Right forelimb (tissue), 1 donor: ENCODE measurements at places on chromosomes 7 and 10.

- no peak for DNase-seq
These were observed 333.1 kb downstream of the FRMD4A start for GRCh38 chr10:13997650-13998049.

GRCh38 chr10:80487421-80487785 is 33.3 kb downstream of the TSPAN14 start:
- no peak for DNase-seq

- DNase-seq, result no peak
These were observed 56.3 kb upstream of the CYP2C8 start for GRCh38 chr10:95125582-95125981.

- DNase-seq, result peak; percentile 63
These were observed 977 bp downstream of the CACNB2 start for GRCh38 chr10:18140957-18141845.

DNA sequence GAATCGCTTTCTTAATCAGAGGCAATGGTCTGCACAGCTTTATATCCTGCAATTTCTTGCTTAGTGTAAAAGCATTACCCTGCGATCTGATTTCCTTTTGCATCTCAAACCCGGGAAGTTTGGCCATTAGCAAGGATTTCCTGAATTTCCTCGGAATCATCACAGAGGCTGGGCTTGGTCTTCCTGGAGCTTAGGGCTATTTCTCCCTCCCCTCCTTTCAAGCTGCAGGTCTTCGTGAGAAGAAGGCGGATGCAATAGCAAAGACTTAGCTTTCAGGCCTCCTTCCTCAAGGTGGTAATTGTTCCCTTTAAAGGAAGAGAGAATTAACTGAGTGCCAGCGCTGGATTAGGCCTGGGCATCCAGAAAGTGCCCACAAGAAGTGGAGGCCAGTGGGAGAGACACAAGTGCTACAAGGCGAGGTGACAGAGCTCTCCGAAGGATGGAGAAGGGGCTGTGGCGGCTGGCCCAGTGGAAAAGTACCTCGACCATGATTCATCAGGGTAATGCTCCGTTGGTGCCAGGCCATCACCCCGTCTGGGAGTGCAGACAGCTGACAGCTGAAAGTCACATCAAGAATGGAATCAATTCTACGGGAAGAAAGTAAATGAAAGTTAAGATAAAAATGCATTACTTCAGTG is 4.0 kb upstream of the ARMS2 start:
- no peak for DNase-seq

- no peak for DNase-seq
These were observed 426.1 kb upstream of the LRRN3 start for GRCh38 chr7:110664803-110665202.

- DNase-seq, result no peak
These were observed 62.5 kb downstream of the BPGM start for GRCh38 chr7:134709197-134709596.

DNA sequence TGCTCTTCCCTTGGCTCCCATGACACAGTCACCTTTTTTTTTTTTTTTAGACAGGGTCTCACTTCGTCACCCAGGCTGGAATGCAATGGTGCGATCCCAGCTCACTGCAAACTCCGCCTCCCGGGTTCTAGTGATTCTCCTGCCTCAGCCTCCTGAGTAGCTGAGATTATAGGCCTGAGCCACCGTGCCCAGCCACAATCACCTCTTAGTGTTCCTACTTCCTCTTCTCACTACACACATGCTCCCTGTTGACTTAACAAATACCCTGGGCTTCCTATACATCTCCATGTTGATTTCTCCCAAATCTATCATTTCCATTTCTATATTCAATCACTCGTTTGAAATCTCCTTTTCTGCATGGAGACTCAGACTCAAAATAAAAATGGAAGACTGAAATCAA is 91.7 kb downstream of the CUBN start:
- DNase-seq, result no peak

DNA sequence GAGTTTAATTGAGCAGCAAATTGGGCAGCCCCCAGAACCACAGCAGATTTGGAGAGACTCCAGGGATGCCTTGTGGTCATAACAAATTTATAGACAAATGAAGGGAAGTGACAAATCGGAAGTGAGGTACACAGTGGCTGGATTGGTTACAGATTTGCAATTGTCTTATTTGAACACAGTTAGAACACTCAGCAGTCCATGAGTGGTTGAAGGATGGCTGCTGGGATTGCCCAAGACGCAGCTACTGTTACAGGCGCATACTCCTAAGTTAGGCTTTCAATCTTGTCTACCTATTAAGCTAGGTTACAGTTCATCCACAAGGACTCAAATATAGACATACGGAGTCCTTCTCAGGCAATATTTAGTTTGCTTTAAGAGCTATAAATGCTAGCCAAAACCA is 7.4 kb downstream of the ACADSB start:
- DNase-seq, result no peak

DNA sequence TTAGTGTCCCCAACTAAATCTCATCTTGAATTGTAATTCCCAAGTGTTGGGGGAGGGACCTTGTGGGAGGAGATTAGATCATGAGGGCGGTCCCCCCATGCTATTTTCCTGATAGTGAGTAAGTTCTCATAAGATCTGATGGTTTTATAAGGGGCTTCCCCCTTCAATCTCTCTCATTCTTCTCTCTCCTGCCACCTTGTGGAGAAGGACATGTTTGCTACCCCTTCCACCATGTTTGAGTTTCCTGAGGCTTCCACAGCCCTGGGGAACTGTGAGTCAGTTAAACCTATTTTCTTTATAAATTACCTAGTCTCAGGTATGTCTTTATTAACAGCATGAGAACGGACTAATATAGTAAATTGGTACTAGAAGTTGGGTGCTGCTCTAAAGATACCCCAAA is 365.6 kb downstream of the ANKRD7 start:
- DNase-seq, result no peak

DNA sequence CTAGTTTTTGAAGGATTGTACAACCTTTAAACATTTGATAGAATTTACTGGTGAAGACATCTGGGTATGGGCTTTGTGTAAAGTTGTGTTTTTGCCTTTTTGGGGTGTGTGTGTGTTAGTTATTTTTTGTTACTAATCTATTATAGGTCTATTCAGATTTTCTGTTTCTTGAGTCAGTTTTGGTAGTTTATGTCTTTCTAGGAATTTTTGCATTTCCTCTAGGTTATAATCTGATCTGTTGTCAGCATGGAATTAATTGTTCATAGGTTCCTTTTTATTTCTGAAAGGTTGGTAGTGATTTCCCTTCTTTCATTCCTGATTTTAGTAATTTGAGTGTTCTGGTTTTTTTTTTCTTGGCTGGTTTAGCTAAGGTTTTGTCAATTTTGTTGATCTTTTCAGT is 17.7 kb downstream of the SEPTIN7 start:
- DNase-seq, result no peak

- DNase-seq, result no peak
These were observed 20.9 kb downstream of the IFT22 start for GRCh38 chr7:101300465-101301376.

DNA sequence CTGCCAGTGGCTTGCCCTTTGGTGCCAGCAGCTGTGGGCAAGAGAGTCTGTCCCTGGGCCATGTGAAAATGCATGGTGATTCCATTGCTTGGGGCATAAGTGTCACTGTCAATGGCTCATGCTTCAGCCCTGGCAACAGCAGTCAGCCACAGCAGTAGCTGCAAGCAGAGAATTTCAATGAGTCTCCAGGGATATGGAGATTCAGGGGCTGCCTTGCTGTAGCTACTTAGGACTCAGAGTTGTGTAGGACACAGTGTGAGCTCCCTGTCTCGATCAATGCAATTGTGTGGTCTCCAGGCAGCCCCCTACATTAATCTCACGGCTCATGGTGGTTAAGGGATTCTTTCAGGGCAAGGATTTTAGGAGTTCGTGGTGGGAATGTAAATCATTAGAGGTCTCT is 126.3 kb upstream of the STARD3NL start:
- DNase-seq, result no peak

DNA sequence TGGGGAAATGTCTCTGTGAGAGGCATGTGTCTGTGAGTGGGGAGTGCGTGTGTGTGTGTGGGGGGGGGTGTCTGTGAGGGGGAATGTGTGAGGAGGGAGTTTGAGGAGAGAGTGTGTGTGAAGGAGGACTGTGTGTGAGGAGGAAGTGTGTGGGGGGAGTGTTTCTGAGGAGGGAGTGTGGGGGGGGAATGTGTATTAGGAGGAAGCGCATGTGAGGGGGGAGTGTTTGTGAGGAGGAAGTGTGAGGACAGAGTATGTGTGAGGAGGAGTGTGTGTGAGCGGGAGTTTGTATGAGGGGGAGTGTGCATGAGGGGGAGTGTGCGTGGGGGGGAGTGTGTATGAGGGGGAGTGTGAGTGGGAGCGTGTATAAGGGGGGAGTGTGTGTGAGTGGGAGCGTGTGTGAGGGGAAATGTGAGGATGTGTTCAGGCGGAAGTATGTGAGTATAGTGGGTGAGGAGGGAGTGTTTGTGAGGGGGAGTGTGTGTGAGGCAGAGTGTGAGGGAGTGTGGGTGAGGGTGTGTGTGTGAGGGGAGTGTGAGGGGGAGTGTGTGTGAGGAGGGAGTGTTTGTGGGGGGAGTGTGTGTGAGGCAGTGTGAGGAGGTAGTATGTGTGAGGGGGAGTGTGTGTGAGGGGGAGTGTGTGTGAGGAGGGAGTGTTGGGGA is 21.8 kb upstream of the PTPRN2 start:
- DNase-seq, result no peak

GRCh38 chr10:112313234-112313633 is 30.0 kb downstream of the TECTB start:
- DNase-seq, result no peak

DNA sequence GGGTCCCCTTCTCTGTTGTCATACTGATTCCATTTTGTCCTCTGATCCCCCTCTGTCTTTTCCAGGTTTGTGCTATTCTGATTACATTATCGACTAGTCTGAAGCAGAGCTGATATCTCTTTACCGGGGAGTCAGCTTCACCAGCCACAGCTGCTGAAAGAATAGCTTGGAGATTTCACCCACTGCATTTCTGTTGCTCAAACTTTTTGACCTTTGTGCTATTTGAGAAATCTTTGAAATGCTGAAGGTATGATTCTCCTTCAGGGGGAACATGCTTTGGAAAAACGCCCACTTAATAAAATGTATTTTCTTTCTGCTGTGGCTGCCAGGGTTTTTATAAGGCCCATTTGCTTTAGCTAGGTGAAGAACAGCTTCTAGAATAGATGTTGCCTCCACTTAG is 197.8 kb upstream of the TCF7L2 start:
- no peak for DNase-seq

DNA sequence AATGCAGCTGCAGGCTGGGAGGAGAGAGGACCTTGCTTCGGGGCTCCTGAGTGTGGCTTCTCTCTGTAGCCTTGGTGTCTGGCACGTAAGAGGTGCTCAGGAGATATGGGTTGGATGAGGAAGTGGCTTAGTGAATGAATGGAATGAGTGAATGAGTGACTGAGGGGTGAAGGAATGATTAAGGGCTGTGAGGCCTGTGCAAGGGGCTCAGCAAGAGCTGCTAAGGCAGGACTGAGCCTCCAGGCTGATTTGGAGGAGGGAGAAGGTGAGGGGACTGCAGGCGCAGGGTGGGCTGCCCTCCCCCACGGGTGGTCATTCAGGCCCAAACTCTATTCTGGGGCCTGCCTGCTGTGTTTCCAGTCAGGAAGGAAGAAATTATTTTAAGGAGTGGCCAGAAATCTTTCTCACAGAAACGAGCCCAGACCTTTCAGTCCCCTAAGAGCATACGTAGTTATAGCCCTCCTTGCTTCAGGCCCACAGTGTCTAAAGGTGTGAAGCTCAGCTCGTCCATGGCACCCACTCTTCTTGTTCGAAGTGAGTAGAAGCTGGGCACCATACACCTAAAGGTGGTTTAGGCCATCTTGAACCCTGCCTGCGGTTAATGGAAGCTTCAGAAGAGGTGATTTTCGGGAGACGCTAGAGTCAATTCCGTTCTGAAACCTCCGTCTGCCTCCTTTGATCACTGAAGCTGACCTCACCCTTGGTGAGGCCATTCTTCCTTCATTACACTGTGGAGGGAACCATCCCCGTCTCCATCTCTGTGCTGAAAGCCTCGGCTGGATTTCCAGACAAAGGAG is 49.5 kb upstream of the SAMD8 start:
- DNase-seq, result peak; percentile 54

- no peak for DNase-seq
These were observed 124.0 kb upstream of the PTPN20 start for GRCh38 chr10:46787321-46787615.

GRCh38 chr10:15719899-15720634 is at the start of gene ITGA8:
ITGA8 (minus strand) TSS chr10:15719922; CDS start chr10:15719771, 151 bp downstream.
- DNase-seq, result peak; percentile 74

DNA sequence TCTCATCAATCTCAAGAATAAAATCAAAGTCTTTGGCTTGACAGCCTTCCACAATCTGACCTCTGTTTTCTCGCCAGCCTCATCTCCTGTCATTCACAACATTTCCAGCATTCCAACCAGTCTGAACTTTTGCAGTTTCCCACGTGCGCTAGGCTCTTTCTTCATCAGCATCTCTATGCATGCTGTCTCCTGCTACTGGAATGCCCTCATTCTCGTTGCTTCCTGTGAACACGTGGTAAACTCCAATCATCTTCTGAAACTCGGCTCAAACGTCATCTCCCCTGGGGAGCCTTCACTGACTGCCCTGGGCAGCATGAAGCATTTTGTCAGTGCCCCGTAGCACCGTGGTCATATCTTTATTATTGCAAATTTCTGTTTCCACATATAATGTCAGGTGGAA is 12.2 kb upstream of the RSBN1L start:
- no peak for DNase-seq

GRCh38 chr7:46015107-46015868 is 94.2 kb upstream of the IGFBP3 start:
- peak; percentile 72 for DNase-seq

GRCh38 chr7:44291066-44291732 is 34.2 kb downstream of the CAMK2B start:
- peak; percentile 39 for DNase-seq

- no peak for DNase-seq
These were observed 173.3 kb upstream of the MKLN1 start for GRCh38 chr7:131154380-131154779.

DNA sequence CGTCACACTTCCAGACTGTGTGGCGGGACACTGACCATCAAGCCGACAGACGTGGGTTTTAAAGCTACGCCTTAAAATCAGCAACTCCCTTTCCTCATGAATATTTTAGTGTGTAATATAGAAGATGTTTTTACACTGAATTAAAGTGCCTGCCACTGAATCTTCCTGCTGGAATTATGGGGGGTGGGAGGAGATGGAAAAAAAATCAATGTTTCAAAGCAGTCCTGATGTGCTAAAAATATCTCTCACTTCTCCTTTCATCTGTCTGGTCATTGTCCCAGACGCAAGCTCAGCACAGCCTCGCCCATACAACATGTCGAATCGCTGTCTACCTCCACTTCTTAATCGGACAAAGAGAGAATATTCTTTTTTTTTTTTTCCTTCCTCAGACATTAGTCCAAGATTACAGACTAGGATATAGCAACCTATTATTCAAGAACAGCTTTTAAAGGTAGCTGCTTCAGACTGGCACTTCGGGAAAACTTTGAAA is 165.1 kb upstream of the KLF14 start:
- no peak for DNase-seq

- DNase-seq, result no peak
These were observed 34.5 kb upstream of the ST8SIA6 start for GRCh38 chr10:17488848-17489247.
